NCI-H510A (cell line): ENCODE measurements at places on chromosomes 11 and 22.

- no peak for DNase-seq
Observed at GRCh38 chr22:29334696-29335344, 19.3 kb upstream of the RASL10A start.

GRCh38 chr11:57312511-57313021 is 12.2 kb downstream of the TNKS1BP1 start:
- no peak for DNase-seq

- DNase-seq = no peak
Observed at GRCh38 chr11:2149864-2150847, 10.9 kb downstream of the INS start.

DNA sequence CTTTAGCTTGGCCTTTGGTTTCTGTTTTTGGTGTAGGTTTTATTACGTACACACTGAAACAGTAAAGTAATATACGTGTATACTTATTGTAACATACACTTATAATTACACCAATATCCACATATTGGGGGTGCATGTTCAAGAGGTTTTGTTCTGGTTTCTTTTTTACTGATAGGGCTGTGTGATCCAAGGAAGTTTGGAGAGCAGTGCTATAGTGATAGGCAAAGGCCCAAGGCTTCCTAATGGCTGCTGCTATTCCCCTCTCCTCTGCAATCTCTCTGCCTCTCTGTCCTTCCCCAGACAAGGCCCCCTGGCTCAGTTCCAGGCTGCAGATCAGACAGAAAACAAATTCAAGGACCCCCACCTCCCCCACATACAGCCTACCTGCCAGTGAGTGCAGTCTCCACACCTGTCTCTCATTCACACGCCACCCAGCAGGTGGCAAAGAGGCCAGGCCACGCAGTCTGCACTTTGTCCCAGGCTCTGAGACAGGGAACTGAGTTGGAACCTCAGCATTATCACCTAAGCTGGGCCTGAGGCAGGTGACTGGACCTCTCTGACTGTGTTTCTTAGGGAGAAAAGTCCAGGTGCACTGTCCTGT is 15.1 kb downstream of the TMEM184B start:
- DNase-seq = peak; percentile 80

GRCh38 chr22:30574095-30574981 is at the start of gene GAL3ST1:
Gene GAL3ST1 (minus strand): TSS chr22:30574665. CDS start chr22:30557392, 17,273 bp downstream.
- DNase-seq = no peak

DNA sequence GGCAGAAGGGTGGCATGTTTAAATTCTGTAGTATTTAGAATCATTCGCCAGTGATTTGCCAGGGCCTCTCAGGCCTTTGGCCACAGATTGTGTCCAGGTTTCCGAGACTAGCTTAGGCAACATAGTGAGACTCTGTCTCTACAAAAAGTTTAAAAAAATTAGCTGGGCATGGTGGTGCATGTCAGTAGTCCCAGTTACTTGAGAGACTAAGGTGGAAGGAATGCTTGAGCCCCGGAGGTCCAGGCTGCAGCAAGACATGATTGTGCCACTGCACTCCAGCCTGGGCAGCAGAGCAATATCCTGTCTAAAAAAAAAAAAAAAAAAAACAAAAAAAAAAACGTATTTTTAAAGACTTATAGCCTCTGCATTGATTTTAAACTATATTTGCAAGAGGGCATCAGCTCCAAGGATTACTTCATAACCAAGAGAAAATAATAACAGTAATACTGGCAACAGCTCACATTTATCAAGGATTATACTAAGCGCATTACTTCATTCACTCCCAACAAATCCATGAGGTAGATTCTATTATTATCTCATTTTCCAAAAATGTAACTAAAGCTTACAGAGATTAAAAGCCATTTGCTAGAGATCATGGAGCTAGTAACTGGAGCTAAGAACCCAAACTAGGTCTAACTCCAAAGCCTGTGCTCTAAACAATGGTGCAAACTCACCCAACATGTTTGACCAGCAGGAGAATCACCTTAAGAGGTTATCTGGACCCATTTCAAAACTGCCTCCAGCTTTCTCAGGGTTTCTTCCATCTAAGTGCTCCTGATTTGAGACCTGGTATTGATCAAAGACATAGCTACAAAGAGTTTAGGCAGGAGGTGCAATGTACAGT is 32.6 kb upstream of the SLC6A5 start:
- no peak for DNase-seq

- no peak for DNase-seq
Observed at GRCh38 chr22:47780281-47780875, 1017.9 kb downstream of the TBC1D22A start.

- DNase-seq = no peak
Observed at GRCh38 chr11:8223513-8223900, 40.2 kb downstream of the LMO1 start.

GRCh38 chr11:103420593-103420992 is 311.4 kb downstream of the DYNC2H1 start:
- DNase-seq = no peak

- DNase-seq = no peak
Observed at GRCh38 chr11:43868852-43869567, 11.6 kb upstream of the ALKBH3 start.

GRCh38 chr22:37559521-37559900 is 769 bp upstream of the CDC42EP1 start:
- DNase-seq = no peak

- DNase-seq = no peak
Observed at GRCh38 chr11:10506008-10506370, 35.0 kb downstream of the RNF141 start.

GRCh38 chr11:8180469-8180868 is 11.6 kb upstream of the RIC3 start:
- DNase-seq = no peak

- no peak for DNase-seq
Observed at GRCh38 chr11:88292171-88292843, 45.2 kb downstream of the CTSC start.

GRCh38 chr11:59224351-59224928 is 11.7 kb upstream of the MPEG1 start:
- DNase-seq = no peak

GRCh38 chr11:110345743-110346142 is 49.3 kb upstream of the RDX start:
- DNase-seq = no peak

GRCh38 chr11:60926500-60926899 is 2.2 kb downstream of the TMEM132A start:
- DNase-seq = no peak

DNA sequence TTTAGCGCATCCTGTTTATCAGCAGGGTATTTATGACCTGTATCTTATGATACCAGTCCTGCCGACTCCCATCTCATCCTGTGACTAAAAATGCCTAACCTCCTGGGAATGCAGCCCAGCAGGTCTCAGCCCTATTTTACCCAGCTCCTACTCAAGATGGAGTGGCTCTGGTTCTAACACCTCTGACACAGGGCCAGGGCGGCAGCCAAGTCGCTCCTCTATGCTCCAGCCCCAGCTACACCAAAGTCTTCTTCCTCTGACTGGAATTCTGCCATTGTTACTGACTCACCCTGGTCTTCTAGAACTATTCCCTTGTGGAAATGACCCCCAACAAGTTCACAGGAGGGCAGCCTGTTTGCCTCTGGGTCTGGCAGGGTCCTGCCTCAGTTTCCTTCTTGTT is 7.9 kb upstream of the C1QTNF6 start:
- DNase-seq = no peak

DNA sequence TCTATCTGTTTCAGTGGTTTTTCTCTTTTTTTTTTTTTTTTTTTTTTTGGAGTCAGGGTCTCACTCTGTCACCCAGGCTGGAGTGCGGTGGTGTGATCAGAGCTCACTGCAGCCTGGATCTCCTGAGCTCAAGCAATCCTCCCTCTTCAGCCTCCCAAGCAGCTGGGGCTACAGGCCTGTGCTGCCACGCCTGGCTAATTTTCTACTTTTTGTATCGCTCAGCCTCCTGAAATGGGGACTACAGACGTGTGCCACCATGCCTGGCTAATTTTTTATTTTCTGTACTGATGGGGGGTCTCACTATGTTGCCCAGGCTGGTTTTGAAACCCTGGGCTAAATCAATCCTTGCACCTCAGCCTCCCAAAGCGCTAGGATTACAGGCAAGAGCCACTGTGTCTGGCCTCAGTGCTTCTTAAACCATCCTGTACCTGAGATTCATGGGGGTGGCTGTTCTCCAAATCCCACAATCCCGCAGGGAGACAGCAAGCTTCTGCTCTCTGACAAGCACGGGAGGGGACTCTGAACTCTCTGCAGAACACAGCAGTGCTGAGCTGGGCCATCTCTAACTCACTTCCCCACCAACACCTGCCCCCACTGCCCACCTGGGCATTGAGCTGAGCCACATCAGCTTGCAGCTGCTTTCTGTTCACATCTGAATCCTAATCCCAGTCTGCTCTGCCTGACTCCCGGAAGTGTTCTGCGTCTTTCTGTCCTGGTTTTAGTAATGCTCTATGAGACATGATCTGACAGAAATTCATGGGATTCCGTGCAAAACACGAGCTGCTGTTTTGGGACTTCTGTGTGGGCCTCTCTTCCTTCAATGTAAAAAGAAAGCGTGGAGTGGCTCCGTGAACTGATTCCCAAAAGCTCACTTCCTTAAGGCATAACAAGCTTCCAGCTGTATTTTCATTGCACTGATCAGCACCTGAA is 400.0 kb downstream of the LARGE1 start:
- DNase-seq = no peak

- no peak for DNase-seq
Observed at GRCh38 chr11:60777106-60777505, 8.0 kb upstream of the MS4A10 start.

GRCh38 chr11:31641477-31642062 is 132.0 kb downstream of the ELP4 start:
- DNase-seq = no peak

- no peak for DNase-seq
Observed at GRCh38 chr22:44839061-44839460, 86.7 kb downstream of the ARHGAP8 start.

DNA sequence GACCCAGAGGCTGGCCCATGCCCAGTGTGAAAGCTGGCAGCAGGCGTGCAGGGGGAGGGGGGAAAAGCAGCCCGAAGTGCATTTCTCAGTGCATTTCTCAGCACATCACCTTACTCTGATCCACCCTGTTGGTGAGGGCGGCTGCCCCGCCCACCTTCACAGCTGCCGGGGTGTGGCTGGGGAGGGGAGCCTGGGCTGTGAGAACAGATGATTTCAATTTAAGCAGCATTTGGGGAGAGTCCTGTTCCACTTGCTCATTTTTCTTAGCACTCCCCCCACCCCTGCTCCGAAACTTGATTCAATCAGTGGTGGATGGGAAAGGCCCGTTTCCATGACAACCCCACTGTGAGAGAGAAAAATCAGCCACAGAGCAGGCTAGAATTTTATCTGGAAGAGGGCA is 84.8 kb downstream of the SNX19 start:
- DNase-seq = no peak

DNA sequence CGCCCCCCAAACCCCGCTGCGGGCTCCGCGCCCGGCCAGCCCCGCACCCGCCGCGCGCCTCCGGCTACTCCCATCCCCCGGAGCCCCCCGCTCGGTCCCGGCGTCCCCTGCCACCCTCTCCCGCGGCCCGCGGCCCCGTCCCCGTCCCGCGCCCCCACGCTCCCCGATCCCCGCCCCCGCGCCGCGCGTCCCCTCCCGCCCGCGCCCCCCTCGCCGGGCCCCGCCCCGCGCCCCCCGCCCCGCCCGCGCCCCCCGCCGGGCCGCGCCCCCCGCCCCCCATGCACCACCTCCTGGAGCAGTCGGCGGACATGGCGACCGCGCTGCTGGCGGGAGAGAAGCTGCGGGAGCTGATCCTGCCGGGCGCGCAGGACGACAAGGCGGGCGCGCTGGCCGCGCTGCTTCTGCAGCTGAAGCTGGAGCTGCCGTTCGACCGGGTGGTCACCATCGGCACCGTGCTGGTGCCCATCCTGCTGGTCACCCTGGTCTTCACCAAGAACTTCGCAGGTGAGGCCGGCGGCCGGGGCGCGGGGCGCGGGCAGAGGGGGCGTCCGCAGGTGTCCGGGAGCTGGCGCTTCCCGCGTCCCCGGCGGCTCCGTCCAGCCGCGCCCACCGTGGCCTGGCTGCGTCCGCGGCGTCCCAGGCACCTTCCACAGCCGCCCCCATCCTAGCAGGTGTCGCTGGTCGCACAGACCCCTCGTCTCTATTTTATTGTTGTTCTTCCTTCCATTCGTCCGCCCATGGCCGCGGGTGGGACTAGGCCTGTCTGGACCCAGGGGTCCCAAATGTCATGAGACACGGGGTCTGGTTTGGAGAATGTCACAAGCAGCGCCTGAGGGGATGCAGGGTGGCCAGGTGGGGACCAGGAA is at the start of gene PANX2:
Gene PANX2 (plus strand): TSS at position 279 of the 866 bp plus-strand sequence. CDS start 0 bp downstream, at position 279.
- no peak for DNase-seq

- no peak for DNase-seq
Observed at GRCh38 chr22:17797721-17798559, 23.7 kb upstream of the BID start.

DNA sequence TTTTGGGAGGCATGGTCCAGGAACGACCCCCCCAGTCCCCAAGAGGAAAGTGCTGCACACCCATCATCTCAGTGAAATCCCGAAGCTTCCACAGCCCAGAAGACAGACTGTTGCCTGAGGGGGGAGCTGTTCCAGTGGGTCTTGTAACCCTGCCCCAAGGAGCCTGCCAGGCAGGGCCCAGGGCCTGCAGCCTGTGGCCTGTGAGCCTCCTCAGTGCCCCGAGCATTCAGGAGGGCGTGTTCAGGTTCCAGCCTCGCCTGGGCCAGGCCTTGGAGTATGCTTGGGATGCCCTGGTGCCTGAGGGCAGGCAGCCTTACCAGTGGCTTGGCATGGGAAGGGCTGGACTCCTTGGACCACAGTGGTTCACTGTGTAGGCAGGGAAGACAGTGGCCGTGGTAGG is 18.0 kb upstream of the CABP2 start:
- DNase-seq = no peak

- no peak for DNase-seq
Observed at GRCh38 chr11:62324731-62325556, 12.3 kb upstream of the ASRGL1 start.

DNA sequence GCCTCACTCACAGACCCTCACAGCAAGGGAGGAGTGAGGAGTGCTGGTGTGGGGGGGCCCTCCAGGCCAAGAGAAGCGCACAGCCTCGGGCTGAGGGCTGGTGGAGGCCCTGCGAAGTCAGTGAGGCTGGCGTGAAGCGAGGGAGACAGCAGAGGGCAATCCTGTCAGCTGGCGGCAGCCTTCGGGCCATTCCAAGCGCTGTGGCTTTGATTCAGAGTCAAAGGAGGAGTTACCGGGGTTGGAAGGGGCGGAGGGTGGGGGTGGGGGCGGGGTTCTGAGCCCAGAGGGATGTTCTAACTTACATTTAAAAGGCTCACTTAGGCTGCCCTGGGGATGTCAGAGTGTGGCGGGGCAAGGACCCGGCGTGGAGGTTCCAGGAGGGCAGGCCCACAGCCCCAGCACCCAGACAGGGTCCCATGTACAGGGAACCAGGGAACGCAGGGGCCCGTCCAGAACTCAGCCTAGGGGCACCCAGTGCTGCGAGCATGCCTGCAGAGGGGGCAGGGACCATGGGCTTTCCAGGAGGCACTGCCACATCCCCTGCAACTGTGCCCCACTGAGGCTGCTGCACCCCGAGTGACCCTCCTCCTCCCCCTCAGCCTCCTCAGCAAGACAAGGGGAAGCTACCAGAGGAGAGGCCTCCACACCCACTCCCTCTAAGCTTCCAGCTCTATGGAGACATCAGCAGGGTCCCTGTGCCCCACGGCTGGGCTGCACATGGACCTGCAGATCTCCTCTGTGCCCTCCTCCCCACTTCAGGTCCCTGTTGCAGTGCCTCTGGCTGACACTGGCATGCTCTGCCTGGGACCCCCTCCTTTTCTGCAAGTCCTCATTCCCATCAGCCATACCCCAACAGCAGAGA is 39.7 kb upstream of the TTLL12 start:
- DNase-seq = peak; percentile 52
